Activated CD8-positive, alpha-beta memory T cell treated with anti-CD3 and anti-CD28 coated beads for 48 hours (primary cell): ENCODE measurements at places on chromosomes 1 and 21.

DNA sequence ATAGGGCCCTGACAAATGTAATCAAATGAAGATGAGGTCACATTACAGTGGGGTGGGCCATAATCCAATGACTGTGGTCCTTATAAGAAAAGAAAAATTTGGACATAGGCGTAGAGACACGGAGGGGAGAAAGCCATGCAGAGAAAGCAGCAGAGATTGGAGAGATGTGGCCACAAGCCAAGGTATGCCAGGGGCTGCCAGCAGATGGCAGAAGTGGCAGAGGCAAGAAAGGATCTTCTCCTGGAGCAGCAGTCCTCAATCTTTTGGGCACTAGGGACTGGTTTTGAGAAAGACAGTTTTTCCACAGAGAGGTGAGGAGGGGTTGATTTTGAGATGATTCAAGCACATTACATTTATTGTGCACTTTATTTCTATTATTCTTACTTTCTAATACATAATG is 355.1 kb downstream of the NPHP4 start:
- DNase-seq: no peak

GRCh38 chr1:5908461-5909375 is 83.5 kb downstream of the NPHP4 start:
- DNase-seq: no peak

- DNase-seq: no peak
Observed at GRCh38 chr21:45128613-45129188, 54.3 kb downstream of the ADARB1 start.

DNA sequence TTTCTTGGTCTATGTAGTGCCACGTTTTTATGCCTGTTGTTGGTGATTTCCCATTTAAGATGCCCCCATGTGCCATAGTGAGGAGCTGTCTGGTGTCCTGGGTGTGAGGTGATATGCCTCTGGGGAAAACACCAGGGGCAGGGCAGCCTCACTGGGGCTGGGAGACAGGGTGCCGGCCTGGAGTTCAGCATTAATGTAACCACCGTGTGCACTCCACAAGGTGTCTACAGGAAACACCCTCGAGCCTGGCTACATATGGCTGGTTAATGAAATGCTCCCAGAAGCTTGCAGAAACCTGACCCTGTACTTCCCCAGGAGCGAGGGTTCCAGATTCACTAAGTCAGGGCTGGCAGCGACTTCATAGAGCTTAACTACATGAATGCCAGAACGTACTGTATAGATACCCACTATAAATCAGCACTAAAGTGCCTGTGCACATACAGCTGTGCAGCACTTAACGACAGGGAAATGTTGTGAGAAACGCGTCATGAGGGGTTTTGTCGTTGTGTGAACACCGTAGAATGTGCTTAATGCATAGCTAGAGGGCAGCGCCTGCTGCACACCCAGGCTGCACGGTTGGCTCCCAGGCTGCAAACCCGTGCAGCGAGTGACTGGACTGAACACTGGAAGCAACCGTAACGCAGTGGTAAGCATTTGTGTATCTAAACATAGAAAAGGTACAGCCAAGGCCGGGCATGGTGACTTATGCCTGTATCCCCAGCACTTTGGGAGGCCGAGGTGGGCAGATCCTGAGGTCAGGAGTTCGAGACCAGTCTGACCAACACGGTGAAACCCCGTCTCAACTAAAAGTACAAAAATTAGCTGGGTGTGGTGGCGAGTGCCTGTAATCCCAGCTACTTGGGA is 10.4 kb downstream of the TFF2 start:
- no peak for DNase-seq

DNA sequence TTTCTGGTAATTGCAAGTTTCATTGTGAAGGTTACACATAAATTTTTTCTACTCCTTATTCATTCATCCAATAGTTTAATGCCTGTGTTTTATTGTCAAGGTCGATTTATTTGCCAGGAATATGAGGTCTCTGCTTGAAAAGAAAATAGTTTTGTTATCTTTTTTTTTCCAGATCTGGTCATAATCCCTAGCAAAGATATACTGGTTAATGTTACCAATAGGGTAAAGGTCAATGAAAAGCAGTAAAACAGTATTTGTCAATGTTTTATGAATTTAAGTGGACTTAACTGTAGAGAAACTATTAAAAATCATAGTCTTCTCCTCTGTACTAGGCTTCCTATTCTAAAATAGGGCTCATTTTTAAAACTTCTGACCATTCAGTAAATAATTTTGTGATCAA is 8.1 kb upstream of the FMO3 start:
- no peak for DNase-seq

DNA sequence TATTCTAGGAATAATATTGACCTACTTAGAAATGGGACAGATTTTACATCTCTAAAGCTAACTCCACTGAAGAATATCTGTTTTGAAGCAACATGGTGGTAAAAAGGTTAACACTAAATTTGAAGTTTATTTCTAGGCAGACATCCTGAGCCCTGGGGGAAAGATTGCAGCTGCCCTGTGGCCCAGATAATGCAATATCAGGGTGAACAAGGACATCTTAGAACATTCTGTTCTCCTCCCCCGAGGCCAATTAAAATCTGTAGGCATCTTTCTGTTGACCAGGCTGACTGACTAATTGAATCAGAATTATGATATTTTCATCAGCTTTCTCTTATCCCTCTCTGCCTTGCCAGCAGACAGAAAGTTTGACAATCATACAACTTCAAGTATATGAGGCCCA is 149.8 kb upstream of the DUSP10 start:
- DNase-seq: no peak

GRCh38 chr1:42369471-42369870 is 11.1 kb upstream of the RIMKLA start:
- DNase-seq: no peak
